IPS DF 6.9 (cell line): ENCODE measurements at places on chromosomes 5 and 9.
A peak's percentile ranks its signal among the peaks of the same experiment; 100 is the strongest.

- H3K4me3 ChIP-seq, result no peak overlapping the region
- no peak overlapping the region for H3K27ac ChIP-seq
- no peak for DNase-seq
- no peaks in the 10 kb centered on the region for H3K4me1 ChIP-seq
- H3K27me3 ChIP-seq, result no peaks in the 10 kb centered on the region
Observed at GRCh38 chr5:31563216-31563615, 31.1 kb downstream of the C5orf22 start.

- no peak overlapping the region for H3K4me3 ChIP-seq
- no peaks in the 10 kb centered on the region for H3K36me3 ChIP-seq
- no peak overlapping the region for H3K27ac ChIP-seq
- H3K27me3 ChIP-seq, result no peaks in the 10 kb centered on the region
Observed at GRCh38 chr9:130030651-130031127, 12.3 kb downstream of the FNBP1 start.

DNA sequence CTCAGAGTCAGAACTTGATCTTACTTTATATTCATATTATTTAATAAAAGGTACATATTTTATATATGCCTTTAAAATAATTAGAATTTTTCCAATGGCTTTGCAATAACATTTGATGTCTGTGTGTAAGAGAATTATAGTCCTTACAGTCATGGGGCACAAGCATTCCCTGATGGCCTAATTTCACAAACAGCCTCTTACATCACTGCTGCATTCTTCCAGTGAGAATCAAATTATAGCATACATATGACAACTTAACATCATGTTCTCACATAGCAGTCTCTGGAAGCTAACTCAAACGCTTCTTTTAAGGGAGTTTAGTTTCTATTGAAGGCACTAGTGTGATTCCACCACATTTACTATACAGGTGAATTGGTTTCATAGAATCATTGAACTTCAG is 15.3 kb upstream of the PRUNE2 start:
- H3K36me3 ChIP-seq, result no peaks in the 10 kb centered on the region
- no peaks in the 10 kb centered on the region for H3K27me3 ChIP-seq
- no peak for DNase-seq
- no peaks in the 10 kb centered on the region for H3K4me1 ChIP-seq

GRCh38 chr5:53431665-53432064 is 48.8 kb upstream of the FST start:
- no peak overlapping the region for H3K27ac ChIP-seq
- DNase-seq, result no peak
- H3K4me3 ChIP-seq, result no peak overlapping the region
- H3K36me3 ChIP-seq, result no peaks in the 10 kb centered on the region

GRCh38 chr9:35537913-35538312 is 48.0 kb downstream of the RUSC2 start:
- DNase-seq, result no peak
- H3K36me3 ChIP-seq, result no peaks in the 10 kb centered on the region
- peaks cover 7% of the 10 kb centered on the region; the same call in 1 of the 2 replicates for H3K4me1 ChIP-seq
- H3K27me3 ChIP-seq, result no peaks in the 10 kb centered on the region
- no peak overlapping the region for H3K27ac ChIP-seq

- no peak overlapping the region for H3K27ac ChIP-seq
- no peaks in the 10 kb centered on the region for H3K27me3 ChIP-seq
- no peaks in the 10 kb centered on the region for H3K36me3 ChIP-seq
- peaks cover 1% of the 10 kb centered on the region; the same call in 1 of the 2 replicates for H3K4me1 ChIP-seq
- DNase-seq, result no peak
Observed at GRCh38 chr5:112349371-112349770, 69.7 kb downstream of the EPB41L4A start.

DNA sequence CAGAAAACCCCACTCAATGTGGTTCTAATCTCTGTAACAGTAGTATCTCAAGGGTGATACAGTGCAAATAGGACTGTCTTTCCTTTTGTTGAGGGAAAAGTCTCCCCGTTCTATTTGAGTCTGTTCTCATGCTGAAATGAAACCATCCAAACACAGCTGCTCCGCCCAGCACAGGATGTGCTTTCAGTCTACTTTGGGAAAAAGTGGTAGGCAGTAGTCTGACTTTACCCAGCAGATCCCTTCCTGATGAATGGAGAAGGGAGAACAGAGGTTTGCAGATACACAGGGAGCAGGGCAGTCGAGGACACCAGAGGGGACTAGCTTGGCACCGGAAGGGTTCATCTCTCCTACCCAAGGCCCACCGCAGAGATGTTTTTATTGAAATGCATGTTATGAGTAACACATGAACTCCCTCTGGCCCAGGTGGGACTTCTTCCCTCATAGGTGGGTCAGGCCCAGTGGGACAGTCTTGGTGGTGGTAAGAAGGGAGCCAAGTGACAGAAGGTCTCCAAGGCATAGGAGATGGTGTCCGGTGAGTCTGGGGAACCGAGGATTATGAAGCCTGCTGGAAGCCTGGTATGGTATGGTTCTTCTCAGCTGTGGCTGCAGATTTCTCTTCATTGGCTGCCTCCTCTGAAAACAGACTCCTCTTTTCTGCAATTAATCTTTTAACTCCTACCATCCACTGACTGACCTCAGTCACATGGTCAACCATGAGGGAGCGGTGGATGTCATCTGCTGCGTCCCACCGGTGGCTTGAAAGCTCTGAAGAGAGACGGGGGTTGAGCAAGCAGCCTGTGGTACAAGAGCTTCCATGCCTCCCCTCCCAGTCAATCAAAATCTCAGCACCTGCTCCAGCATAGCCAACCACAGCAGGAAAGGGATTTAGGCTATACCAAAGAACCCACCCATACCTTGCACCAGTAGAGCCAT is 3.0 kb downstream of the EIF4EBP3 start:
- no peak for DNase-seq
- H3K27me3 ChIP-seq, result no peaks in the 10 kb centered on the region
- peaks cover 15% of the 10 kb centered on the region; the same call in 1 of the 2 replicates for H3K36me3 ChIP-seq
- H3K4me1 ChIP-seq, result peaks cover 3% of the 10 kb centered on the region; the same call in 1 of the 2 replicates
- H3K27ac ChIP-seq, result no peak overlapping the region

DNA sequence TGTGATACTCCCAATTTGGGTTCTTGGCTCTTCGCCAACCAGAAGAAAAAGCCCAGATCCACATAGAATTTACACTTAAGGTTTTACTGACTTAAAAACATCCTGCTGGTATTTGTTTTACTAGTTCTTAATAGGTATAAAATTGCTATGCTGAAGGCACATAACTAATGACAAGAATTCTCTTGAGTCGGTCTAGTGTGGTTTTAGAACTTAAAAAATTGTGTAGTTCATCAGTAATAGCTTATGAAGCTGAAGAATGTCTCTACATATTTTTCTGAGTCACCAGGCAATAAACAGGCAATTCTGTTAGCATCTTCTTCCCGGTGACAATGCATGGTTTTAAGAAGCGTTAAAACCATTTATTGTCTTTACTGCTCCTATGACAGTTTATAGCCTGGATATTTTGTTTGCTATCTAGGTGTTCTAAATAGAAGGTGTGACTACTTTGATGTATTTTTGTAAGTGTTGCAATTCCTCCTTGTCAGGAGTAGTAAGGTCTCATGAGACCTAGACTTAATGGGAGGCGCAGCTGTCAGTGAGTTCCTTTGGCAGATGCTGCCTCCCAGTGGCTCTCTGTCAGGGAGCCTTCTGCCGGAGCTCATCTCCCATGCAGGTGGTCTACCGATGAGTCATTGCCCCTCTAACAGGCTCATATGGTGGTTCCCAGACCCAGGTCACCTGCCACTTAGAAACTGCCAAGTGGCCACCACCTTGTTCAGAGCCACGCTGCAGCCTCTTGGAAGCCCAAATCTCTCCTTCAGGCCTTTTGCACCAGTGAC is 173.8 kb downstream of the MAST4 start:
- H3K4me3 ChIP-seq, result no peak overlapping the region
- H3K36me3 ChIP-seq, result no peaks in the 10 kb centered on the region
- H3K4me1 ChIP-seq, result no peaks in the 10 kb centered on the region
- no peak overlapping the region for H3K27ac ChIP-seq
- no peaks in the 10 kb centered on the region for H3K27me3 ChIP-seq

GRCh38 chr9:15295761-15296405 is 11.1 kb downstream of the TTC39B start:
- no peak for DNase-seq
- no peaks in the 10 kb centered on the region for H3K27me3 ChIP-seq
- no peaks in the 10 kb centered on the region for H3K36me3 ChIP-seq
- 0 out of 2 replicates have a peak, but pooled peaks cover 1% of the 10 kb centered on the region for H3K4me1 ChIP-seq
- no peak overlapping the region for H3K27ac ChIP-seq
- H3K4me3 ChIP-seq, result no peak overlapping the region

GRCh38 chr9:89080193-89080592 is 88.9 kb downstream of the S1PR3 start:
- no peak overlapping the region for H3K4me3 ChIP-seq
- no peaks in the 10 kb centered on the region for H3K36me3 ChIP-seq
- no peak overlapping the region for H3K27ac ChIP-seq
- H3K4me1 ChIP-seq, result no peaks in the 10 kb centered on the region
- no peaks in the 10 kb centered on the region for H3K27me3 ChIP-seq
- no peak for DNase-seq

DNA sequence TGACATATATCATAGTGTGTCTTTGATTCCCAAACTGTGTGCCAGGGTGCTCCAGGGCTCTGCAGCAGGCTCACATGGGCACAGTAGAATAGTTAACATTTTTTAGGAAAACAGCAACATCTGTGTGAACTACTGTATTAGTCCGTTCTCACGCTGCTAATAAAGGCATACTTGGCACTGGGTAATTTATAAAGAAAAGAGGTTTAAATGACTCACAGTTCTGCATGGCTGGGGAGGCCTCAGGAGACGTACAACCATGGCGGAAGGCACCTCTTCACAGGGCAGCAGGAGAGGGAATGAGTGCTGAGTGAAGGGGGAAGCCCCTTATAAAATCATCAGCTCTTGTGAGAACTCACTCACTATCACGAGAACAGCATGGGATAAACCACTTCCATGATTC is 82.7 kb downstream of the EGFLAM start:
- H3K36me3 ChIP-seq, result no peaks in the 10 kb centered on the region
- no peaks in the 10 kb centered on the region for H3K27me3 ChIP-seq
- no peak overlapping the region for H3K27ac ChIP-seq
- no peak overlapping the region for H3K4me3 ChIP-seq

GRCh38 chr9:34187891-34188240 is 9.0 kb downstream of the UBAP1 start:
- H3K4me3 ChIP-seq, result no peak overlapping the region
- no peaks in the 10 kb centered on the region for H3K36me3 ChIP-seq
- no peak for DNase-seq
- no peaks in the 10 kb centered on the region for H3K4me1 ChIP-seq
- no peaks in the 10 kb centered on the region for H3K27me3 ChIP-seq

DNA sequence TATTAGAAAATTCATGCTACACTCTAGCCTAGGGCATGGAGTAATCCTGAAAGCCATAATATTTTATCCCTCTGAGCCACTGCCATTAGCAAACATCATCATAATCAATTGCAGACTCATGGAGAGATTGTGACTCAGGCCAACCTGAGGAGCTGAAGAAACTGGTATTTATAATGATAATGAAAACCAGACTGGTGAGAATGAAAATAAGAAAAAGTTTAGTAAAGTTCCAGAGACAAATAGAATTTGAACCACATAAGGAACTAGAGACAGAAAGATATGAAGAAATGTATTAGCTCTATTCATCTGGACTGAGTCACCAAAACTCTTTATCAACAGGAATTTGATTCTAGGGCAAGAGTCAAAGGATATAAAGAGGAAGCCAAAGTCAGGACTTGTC is 158.7 kb downstream of the DRD1 start:
- no peaks in the 10 kb centered on the region for H3K36me3 ChIP-seq
- no peak overlapping the region for H3K4me3 ChIP-seq
- DNase-seq, result no peak
- H3K27me3 ChIP-seq, result no peaks in the 10 kb centered on the region
- no peak overlapping the region for H3K27ac ChIP-seq

DNA sequence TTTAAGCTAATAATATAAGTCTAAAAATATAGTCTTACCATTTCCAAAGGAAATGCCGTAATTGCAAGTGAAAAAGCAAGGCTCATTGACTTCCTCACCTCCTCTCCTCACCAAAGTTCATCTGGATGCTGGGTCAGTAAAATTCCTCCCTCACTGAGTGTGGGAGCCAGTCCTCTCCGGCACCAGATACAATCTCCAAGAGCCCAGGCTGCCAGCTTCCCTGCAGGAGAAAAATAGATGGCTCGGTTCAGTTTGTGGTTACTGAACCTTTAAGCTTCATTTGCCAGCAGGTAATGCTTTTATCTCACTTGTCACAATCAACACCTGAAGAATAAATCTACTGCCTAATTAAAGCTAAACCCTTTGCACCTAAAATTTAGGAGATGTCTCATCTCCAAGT is 115.3 kb upstream of the VLDLR start:
- no peak for DNase-seq
- H3K4me1 ChIP-seq, result no peaks in the 10 kb centered on the region
- H3K27ac ChIP-seq, result no peak overlapping the region

GRCh38 chr9:121631115-121631514 is 20.3 kb upstream of the DAB2IP start:
- no peaks in the 10 kb centered on the region for H3K36me3 ChIP-seq
- H3K4me1 ChIP-seq, result peaks cover 3% of the 10 kb centered on the region; the same call in 1 of the 2 replicates
- no peak overlapping the region for H3K4me3 ChIP-seq
- no peak overlapping the region for H3K27ac ChIP-seq
- H3K27me3 ChIP-seq, result no peaks in the 10 kb centered on the region

DNA sequence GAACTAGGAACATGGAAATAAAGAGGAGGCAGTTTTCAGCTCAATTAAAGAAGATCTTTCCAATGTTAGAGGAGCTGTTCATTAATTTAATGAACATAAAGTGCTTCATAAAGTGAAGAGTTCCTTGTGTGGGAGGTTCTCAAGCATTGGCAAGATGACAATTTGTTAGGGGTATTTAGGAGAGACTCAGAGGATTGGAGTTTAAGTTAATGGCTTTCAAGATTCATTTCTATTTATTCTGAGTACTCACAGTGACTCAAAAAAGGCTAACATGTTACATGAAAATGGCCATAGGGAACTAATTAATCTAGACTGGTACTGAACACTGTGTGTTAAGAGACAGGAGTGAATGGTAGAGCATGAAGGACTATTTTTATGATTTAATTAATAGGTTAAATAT is 55.4 kb upstream of the CDH12 start:
- H3K4me3 ChIP-seq, result no peak overlapping the region
- no peaks in the 10 kb centered on the region for H3K36me3 ChIP-seq
- no peaks in the 10 kb centered on the region for H3K27me3 ChIP-seq
- no peak overlapping the region for H3K27ac ChIP-seq
- H3K4me1 ChIP-seq, result no peaks in the 10 kb centered on the region
- no peak for DNase-seq

DNA sequence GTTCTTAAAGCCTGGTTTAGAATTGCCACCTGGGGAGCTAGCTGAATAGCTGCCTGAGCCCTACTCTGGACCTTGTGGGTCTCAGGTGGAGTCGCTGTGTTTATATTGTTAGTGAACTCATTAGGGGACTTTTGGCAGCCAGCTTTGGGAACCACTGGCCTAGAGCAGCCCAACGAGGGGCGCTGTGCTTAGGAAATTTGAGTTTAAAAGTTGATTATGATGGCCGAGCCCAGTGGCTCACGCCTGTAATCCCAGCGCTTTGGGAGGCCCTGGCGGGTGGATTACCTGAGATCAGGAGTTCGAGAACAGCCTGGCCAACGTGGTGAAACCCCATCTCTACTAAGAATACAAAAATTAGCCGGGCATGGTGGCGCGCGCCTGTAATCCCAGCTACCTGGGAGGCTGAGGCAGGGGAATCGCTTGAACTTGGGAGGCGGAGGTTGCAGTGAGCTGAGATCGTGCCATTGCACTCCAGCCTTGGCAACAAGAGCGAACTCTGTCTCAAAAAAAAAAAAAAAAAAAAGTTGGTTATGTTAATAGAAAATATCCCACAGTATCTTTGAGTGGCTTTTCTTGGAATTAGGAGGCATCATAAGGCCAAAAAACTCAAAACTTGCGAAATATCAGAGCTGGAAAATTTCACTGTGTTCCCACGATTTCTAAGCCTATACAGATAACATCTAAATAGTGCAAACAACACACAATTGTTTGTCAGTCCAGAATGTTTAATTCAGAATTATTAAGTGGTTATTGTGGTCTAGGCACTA is 809 bp downstream of the MCCC2 start:
- no peak overlapping the region for H3K27ac ChIP-seq
- H3K4me3 ChIP-seq, result peak overlapping the region; percentile 85; the same call in 1 of the 2 replicates
- no peak for DNase-seq
- peaks cover 1% of the 10 kb centered on the region; the same call in 1 of the 2 replicates for H3K4me1 ChIP-seq
- H3K36me3 ChIP-seq, result no peaks in the 10 kb centered on the region
